ENCODE measurements at places on chromosomes 5 and 9. TPM values are rescaled to one million over a fixed set of nuclear protein-coding genes. Genes with fewer than 3 reads are reported as not detected.

The TMEM215 gene
- total RNA-seq = not detected

The ADAMTSL1 gene
- total RNA-seq = not detected

The RCL1 gene
- total RNA-seq = 21.5 TPM

The FABP6 gene
- total RNA-seq = 3.4 TPM

The AK3 gene
- 42.5 TPM for total RNA-seq

The SVEP1 gene
- not detected for total RNA-seq

The IRX2 gene
- total RNA-seq = 5.8 TPM

The GNA14 gene
- total RNA-seq = 0.05 TPM

The FAM81B gene
- total RNA-seq = not detected
